ENCODE measurements at places on chromosomes 13 and 19. TPM values are rescaled to one million over a fixed set of nuclear protein-coding genes. Genes with fewer than 3 reads are reported as not detected.

DNA sequence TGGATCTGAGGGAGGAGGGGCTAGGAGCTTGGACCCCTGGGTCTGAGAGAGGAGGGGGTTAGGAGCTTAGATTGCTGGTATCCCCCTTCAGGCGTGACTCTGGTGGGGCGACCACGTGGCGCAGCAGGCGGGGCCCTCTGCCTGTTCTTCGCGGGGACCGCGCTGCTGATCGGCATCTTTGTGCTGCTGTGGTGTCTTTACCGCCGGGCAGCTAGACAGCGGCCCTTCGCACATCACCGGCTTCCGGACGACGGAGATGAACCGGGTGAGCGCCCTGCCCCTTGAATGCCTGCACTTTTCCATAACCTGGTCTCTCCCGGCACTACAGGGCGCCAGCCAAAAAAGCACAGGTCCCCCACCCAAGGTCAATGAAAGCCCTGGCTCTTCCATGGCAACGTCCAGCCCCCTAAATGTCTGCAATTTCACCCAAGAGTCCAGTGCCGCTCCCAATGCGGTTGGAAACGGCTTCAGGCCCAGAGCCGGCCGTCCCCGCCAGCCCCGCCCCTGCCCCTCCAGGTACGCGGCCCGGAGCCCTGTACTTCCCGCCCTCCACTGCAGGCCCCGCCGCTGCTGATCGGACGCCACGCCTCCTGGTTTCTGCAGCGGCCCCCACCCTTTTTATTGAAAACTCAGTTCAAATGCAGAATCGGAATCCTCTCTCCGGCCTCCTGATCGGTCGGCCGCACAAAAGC is 2.8 kb downstream of the GFY start:
- H3K4me3 ChIP-seq = peak overlapping the region; percentile 70
- peaks cover 51% of the 10 kb centered on the region for H3K4me1 ChIP-seq
- H3K27me3 ChIP-seq = peaks cover 73% of the 10 kb centered on the region

- no peaks in the 10 kb centered on the region for H3K36me3 ChIP-seq
- H3K4me1 ChIP-seq = peaks cover 8% of the 10 kb centered on the region
- no peak overlapping the region for H3K4me3 ChIP-seq
- no peak overlapping the region for H3K27ac ChIP-seq
- no peak for DNase-seq
Measured at GRCh38 chr13:50267917-50268316, 252.7 kb downstream of the KCNRG start.

- no peak overlapping the region for H3K4me3 ChIP-seq
- H3K27ac ChIP-seq = no peak overlapping the region
- no peaks in the 10 kb centered on the region for H3K4me1 ChIP-seq
- no peaks in the 10 kb centered on the region for H3K36me3 ChIP-seq
Measured at GRCh38 chr13:105814902-105815250, 720.6 kb downstream of the EFNB2 start.

GRCh38 chr19:13622766-13623715 is 116.8 kb upstream of the CACNA1A start:
- no peak for DNase-seq
- peaks cover 41% of the 10 kb centered on the region for H3K27me3 ChIP-seq
- H3K4me1 ChIP-seq = no peaks in the 10 kb centered on the region
- no peak overlapping the region for H3K27ac ChIP-seq

The CNMD gene
- total RNA-seq = not detected

DNA sequence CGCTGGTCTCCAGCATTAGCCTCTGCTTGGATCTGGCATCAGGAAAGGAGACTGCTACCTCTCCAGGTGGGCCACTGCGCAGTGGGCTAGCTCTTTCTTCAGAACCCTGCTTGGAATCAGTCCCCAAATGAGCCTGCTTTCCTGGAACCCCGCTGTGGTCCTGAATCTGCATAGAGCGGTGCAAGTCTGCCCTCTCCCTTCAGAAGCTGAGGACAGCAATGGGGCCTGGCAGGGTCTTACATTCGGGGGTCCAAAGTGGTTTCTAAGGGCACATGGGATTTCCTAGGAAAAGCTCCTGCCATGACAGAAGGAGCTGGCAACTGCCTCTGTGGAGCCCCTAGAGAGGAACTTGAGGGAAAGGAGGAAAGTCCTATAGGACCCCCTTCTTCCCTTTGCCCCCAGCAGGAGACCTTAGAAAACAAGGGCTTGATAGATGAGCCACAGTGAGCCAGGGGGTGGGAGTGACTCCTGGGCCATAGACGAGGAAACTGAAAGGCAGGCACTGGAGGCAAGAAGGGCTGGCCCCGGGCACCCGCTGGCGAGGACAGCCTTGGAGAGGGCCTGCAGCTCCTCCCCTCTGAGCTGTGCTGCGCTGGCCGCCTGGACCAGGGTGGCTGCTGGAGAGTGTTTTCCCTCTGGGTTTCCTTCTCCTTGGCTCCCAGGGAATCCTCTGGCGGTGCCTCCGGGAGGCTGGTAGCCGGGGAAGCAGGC is 1.4 kb upstream of the VSTM2B start:
- no peak overlapping the region for H3K27ac ChIP-seq
- peaks cover 23% of the 10 kb centered on the region for H3K4me1 ChIP-seq
- DNase-seq = no peak
- H3K27me3 ChIP-seq = peaks cover 45% of the 10 kb centered on the region

The KIR3DL2 gene
- total RNA-seq = not detected

The S1PR2 gene
- 5.6 TPM for total RNA-seq

DNA sequence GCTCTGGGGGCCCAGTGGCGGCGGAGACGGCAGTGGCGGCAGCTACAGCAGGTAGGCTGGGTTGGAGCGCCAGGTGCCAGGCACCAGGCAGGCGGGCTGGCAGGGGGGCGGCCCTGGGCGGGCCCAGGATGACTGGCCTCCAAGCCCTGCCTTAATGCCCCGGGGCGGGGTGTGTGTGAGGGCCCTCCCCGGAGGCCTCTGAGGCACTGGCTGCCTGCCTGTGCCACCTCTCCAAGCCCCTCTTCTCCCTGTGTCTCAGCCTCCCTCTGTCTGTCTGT is at the start of gene KLK11:
Gene KLK11, minus strand, starts transcription at position 63 of the 278 bp plus-strand sequence. CDS start 985 bp downstream, outside the sequence.
- H3K27ac ChIP-seq = no peak within 1 kb of the TSS
- DNase-seq = no peak
- peaks cover 27% of the 10 kb centered on the region for H3K27me3 ChIP-seq

Measured in activated B cell treated with CpG ODN at 0.5 μM for 24 hours (primary cell).